Activated CD4-positive, alpha-beta T cell treated with anti-CD3 and anti-CD28 coated beads, Interleukin-2, amount 10 ng/mL, durations not matched to agents 24 days and 14 days (primary cell): ENCODE measurements at places on chromosomes 11 and 22.

GRCh38 chr11:8258784-8259183 lies 4.9 kb downstream of the LMO1 start:
- no peak overlapping the region for H3K4me3 ChIP-seq
- H3K36me3 ChIP-seq = no peaks in the 10 kb centered on the region
- peaks cover 34% of the 10 kb centered on the region for H3K27me3 ChIP-seq
- H3K4me1 ChIP-seq = peaks cover 4% of the 10 kb centered on the region

DNA sequence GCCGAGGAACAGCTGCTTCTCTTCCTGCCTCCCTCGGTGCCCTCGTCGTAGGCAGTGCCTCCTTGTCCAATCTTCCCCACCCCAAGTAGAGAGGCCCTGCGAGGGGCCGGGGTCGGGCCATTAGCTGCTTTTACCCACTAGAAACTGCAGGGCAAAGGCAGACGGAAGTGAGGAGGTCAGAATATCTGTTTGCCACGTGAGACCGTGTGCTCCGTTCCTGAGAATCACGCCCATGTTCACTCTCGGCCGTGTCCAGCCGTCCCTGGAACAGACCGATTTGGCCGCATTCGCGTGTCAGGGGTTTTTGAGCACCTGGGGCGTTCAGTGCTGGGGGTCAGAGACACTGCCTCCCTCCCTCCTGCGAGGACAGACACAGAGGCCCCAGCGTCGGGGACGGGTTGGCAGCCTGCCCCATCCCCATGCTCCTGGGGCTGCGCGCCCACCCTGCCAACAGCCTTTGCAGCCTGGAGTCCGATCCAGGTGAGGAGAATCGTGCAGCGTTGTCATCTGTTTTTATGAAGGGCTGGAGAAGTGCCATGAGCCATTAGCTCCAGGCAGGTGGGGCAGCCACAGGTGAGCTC lies 982.2 kb downstream of the BRD1 start:
- no peak overlapping the region for H3K27ac ChIP-seq
- H3K4me3 ChIP-seq = no peak overlapping the region
- DNase-seq = no peak
- H3K36me3 ChIP-seq = no peaks in the 10 kb centered on the region
- no peaks in the 10 kb centered on the region for H3K4me1 ChIP-seq

- no peaks in the 10 kb centered on the region for H3K27me3 ChIP-seq
- DNase-seq = no peak
- no peak overlapping the region for H3K27ac ChIP-seq
- no peak overlapping the region for H3K4me3 ChIP-seq
- no peaks in the 10 kb centered on the region for H3K4me1 ChIP-seq
Observed at GRCh38 chr11:29005401-29005980, 897.3 kb downstream of the METTL15 start.

- no peak overlapping the region for H3K27ac ChIP-seq
- peaks cover 3% of the 10 kb centered on the region for H3K27me3 ChIP-seq
Observed at GRCh38 chr22:45891021-45891421, 85.9 kb downstream of the WNT7B start.

DNA sequence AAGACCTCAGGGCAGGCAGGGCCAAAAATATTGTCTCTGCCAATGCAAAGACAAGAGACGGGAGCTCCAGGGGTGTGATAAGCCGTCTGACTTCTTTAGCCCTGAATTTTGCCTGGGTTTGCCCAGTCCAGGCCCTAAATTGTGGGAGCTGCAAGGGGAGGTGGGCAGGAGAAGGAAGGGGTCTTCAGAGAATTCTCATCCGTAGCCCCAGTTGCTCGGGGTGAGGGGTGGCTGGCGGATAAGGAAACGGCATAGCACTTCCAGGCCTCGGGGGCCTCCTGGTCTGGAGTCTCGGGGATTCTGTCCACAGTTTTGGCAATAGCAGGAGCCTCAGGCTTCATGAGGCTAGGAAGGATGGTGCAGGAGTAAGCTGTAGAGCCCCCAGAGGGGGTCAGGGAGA lies 7.4 kb downstream of the CD5 start:
- peak overlapping the region; percentile 90 for H3K27ac ChIP-seq
- DNase-seq = no peak
- no peaks in the 10 kb centered on the region for H3K27me3 ChIP-seq
- H3K4me1 ChIP-seq = peaks cover 90% of the 10 kb centered on the region

DNA sequence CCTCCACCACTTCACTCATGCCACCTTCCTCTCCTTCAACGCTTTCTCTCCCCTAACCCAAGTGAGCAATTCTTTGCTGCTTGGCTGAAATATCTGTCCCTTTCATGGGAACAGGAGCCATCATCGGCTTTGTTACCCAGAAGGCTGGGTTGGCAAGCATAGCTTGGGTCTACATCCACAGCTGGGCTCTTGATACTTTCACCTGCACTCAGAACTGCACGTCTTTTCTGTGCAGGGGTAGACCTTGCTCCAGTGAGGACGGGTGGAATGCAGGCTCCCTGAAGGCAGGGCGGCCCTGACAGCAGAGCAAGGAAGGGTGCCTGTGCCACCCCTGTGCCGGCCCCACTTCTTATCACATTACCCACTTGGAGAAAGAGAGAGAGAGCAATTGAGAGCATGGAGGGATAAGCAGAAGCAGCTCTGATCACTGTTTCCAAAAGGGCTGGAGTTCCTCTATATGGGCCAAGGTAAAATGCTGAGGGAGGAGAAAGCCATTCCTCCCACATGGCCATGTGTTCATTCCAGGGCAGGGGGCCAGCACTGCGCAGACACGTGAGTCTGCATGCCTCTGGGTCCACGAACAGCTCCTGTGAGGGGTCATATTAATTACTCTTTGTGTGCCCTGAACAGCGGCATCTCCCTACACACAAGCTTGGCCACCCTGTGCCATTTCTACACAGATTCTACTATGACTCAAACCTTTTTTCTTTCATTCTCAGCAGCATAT lies 181.8 kb downstream of the BUD13 start:
- H3K4me1 ChIP-seq = no peaks in the 10 kb centered on the region
- no peaks in the 10 kb centered on the region for H3K36me3 ChIP-seq
- DNase-seq = no peak
- H3K27ac ChIP-seq = no peak overlapping the region
- no peak overlapping the region for H3K4me3 ChIP-seq
- H3K27me3 ChIP-seq = peaks cover 2% of the 10 kb centered on the region

GRCh38 chr11:36216061-36216615 lies 73.1 kb downstream of the COMMD9 start:
- H3K36me3 ChIP-seq = no peaks in the 10 kb centered on the region
- no peak overlapping the region for H3K4me3 ChIP-seq
- peaks cover 3% of the 10 kb centered on the region for H3K27me3 ChIP-seq
- DNase-seq = no peak
- no peak overlapping the region for H3K27ac ChIP-seq

DNA sequence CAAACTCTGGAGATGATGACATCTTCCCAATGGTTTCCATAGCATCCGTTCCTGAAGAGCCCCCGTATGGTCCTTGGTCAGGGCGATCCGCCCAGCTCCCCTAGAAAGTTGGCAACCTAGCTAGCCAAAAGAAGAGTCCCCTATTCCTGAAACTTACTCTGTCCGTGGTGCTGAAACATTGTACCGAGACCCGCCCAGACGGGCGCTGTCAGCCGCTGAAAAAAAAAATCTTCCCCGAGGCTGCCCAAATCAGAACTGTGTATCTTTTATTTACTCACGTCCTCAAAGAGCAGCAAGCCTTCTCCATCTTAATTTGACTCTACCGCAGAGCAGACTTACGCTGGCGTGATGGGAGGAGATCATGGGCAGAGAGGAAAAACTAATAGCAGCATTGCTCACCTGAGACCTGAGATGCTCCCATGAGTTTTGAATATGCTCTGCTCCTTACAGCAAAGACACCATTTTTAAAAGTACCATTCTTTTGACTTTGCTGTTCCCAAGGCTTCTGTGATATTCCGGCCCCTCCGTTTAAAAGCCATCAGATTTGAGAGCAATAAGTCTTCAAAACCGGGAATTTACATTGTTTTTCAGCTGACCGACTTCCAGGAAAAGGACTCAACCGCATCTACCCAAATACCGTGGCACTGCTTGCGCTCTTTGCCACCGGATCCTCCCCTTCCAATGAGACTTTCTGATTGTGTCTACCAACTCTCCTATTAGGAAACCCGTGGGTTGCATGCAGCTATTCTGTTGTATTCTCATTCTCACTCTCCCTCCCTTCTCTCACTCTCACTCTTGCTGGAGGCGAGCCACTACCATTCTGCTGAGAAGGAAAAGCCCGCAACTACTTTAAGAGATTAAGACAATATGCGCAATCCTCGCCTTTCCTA lies at the start of gene SLC17A6:
Gene SLC17A6, plus strand, starts transcription at position 786 of the 890 bp plus-strand sequence. CDS start 153 bp downstream, outside the sequence.
- no peak within 1 kb of the TSS for H3K4me3 ChIP-seq
- peak; percentile 73 for DNase-seq
- no peaks in the 10 kb centered on the region for H3K4me1 ChIP-seq
- no peak within 1 kb of the TSS for H3K27ac ChIP-seq
- H3K27me3 ChIP-seq = peaks cover 55% of the 10 kb centered on the region

DNA sequence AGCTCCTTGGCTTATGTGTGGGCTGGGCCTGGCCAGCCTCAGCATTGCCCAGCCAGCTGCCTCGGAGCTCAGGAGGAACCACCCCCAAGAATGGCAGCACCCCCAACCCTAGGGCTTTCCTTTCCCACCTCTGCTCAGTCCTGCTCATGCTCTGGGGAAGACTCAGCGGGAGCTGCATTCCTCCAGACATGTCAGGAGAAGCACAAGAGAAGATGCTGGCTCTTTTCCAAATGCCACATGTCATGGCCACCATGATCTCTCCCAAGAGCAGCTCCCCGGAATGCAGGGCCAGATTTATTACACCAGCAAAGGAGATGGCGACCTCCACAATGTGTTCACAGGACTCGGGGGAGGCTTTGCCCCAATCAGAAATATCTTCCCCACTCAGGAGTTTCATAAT lies 143.7 kb downstream of the PKNOX2 start:
- no peak for DNase-seq
- no peak overlapping the region for H3K27ac ChIP-seq
- H3K27me3 ChIP-seq = peaks cover 5% of the 10 kb centered on the region
- H3K4me3 ChIP-seq = no peak overlapping the region
- no peaks in the 10 kb centered on the region for H3K36me3 ChIP-seq

DNA sequence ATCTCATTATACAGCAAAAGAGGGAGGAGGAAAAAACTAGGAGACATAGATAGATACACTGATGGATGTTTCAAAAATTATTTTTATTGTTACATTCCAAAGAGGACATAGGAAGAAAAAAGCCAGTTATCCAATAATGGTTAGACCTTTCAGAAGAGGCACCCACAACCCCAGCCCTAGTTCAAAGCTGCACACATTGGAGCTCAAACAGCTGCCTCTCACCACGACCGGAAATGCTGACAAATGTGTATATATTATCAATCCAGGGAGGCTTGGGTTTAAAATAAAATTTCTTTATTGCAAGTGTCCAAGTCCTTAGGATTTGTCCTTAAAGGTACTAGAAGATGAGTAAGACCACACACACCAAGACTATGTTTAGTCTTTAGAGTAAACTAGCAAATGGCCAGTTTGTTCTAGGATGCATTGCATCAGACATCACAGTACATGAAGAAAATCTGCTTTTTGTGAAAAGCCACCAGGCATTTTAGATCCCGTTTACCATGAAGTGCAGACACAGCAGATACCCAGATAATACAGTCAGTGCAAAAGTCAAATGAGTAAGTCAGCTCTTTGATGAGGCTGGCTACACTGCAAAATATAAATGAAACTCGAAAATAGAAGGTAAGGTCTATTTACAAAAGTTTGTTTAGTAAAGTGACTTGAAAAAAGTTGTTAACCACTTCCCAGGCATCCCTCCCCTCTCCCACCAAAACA lies 4.6 kb upstream of the ASCL3 start:
- no peaks in the 10 kb centered on the region for H3K4me1 ChIP-seq
- H3K27me3 ChIP-seq = peaks cover 7% of the 10 kb centered on the region
- no peak for DNase-seq
- peaks cover 28% of the 10 kb centered on the region for H3K36me3 ChIP-seq
- no peak overlapping the region for H3K27ac ChIP-seq

DNA sequence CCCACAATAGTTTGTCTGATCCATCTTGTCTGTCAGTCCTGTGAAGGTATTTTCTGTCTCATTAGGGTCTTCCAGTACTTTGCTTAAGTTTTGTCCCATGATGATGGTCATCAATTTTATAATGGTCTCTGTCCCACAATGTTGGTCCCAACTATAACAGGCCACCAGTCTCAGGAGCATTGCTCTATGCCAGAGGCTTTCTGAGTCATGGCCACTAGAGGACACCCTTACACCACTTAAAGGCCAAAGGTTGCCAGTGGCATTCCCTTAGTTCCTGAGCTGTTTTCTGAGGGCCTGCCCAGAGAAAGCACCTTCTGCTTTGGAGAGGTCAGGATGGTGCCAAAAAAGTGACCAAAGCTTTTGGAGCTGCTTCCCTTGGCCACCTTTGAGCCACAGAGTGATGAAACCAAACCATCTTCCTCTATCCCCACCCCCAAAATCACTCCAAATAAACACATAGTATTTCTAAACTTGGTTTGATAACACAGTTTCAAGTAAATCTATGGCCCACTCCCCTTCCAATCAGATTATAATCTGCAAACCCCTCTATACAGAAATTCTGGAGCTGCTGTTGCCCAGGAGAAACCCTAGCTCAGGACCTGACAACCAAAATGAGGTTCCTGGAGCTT lies 19.3 kb downstream of the EIF3F start:
- H3K36me3 ChIP-seq = no peaks in the 10 kb centered on the region
- no peak overlapping the region for H3K4me3 ChIP-seq
- H3K4me1 ChIP-seq = no peaks in the 10 kb centered on the region
- no peak overlapping the region for H3K27ac ChIP-seq
- DNase-seq = peak; percentile 81
- H3K27me3 ChIP-seq = peaks cover 2% of the 10 kb centered on the region

DNA sequence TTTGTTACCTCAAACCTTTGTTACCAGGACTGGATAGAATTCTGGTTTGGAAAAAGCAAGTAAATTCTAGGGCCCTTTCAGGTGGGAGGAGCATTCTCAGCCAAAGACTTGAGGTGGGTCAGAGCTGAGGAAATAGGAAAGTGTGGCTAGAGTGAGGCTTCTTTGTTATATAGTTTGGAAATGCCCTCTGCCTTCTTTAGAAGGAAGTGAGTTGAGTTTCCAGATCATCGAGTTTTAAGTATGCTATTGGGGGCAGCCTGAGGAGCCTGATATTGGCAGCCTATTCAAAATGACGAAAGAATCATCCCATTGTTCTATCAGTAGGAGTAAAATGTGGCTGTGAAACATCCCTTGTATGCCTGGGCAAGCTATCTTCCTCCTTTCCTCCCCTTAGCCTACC lies 134.1 kb downstream of the ARHGAP42 start:
- no peak for DNase-seq
- no peak overlapping the region for H3K4me3 ChIP-seq
- H3K27ac ChIP-seq = no peak overlapping the region
- no peaks in the 10 kb centered on the region for H3K36me3 ChIP-seq
- H3K4me1 ChIP-seq = no peaks in the 10 kb centered on the region
